ENCODE measurements at places on chromosomes 3 and 15. TPM values are rescaled to one million over a fixed set of nuclear protein-coding genes. Genes with fewer than 3 reads are reported as not detected.

Gene SLC33A1
- 29.4 TPM for total RNA-seq

Gene GCSAM
- 12.6 TPM for total RNA-seq

Gene KIF15
- 1.4 TPM for total RNA-seq

Gene GPR62
- total RNA-seq = not detected

Gene CPB1
- total RNA-seq = not detected

Gene SLC28A1
- total RNA-seq = not detected
